ENCODE measurements at places on chromosomes 3 and 15.

GRCh38 chr15:58279106-58279505, 140.9 kb downstream of the AQP9 start:
- no peak for DNase-seq

DNA sequence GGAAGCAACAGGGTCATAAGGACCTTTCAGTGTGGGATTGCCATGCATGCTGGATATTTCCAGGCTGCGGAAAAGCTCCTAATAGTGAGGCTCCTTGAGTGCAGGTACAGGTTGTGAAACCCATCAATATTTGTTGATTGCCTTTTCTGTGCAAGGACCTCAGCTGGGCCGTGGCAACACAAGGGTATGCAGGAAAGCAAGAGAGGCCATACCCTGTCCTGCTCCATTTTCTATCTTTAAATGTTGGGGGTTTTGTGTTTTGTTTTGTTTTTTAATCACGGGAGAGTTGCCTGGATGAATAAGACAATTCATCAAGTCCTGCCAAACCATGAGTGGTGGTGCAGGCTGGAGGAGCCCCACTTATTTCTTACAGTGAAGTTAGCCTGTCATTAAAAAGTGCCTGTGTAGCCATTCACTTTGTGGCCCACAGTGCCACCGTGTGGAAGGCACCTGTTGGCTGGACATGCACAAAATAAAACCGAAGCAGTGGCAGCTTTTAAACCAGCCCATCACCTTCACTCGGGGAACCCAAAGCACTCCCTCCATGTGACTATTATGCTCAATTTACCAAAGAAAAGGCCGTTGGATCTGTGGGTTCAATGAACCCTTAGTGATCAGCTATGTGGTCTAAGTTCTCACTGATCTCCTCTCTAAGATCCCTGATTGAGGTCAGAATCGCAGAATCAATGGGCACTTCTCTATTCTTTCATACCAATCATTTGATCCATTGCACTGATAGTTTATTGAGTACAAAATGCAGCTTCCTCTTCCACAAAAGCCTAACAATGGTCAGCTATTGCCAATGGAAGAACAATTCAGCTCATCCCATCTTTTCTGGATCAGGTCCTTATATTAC, 42.2 kb downstream of the CLDN18 start:
- DNase-seq, result no peak

GRCh38 chr3:124201786-124202185, 209.9 kb upstream of the ROPN1 start:
- no peak for DNase-seq

GRCh38 chr3:143171141-143171980, 51.8 kb downstream of the CHST2 start:
- no peak for DNase-seq

DNA sequence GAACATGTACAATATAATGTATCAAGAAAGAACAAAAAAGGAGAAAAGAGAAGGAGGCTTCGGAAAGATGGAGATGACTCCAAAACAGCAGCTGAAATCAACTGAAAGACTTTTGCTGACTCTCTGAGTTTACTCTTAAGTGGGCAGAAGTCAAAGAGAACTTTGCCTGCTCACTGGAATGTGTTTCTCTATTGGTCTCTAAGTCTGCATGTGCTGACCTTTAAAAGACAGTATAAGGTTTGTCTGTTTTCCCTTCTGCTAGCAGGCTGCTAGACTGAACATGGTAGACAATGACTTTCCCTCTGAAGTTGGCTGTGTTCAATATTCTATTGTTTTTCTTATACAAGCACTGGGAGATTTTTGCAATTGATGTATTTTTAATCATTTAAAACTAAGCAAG, 7.2 kb upstream of the MAP4 start:
- no peak for DNase-seq

- no peak for DNase-seq
These were observed 489.2 kb downstream of the FGF12 start for GRCh38 chr3:192237992-192238608.

GRCh38 chr15:41885841-41886240, 8.0 kb downstream of the SPTBN5 start:
- DNase-seq, result no peak

DNA sequence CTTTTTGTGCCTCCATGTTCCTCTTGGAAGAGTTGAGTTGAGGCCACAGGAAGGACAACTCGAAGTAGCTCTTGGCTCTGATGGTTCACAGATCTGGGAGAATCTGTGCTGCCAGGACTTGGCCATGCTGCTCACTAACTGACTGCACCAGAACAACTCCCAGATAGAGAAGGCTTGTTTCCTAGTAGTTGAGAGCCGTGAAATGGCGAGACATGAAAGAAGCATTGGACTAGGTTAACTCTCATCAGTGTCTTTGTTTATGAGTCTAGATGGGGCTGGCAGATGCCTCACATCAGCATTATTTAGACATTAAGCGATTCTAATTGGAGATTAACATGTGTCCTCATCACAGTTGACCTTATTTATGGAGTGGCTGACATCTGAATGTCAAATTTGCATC, 92.9 kb upstream of the AGBL1 start:
- no peak for DNase-seq

- no peak for DNase-seq
These were observed 152.8 kb downstream of the TIGIT start for GRCh38 chr3:114446600-114446999.

- no peak for DNase-seq
These were observed 72.1 kb upstream of the SETMAR start for GRCh38 chr3:4231041-4231440.

GRCh38 chr15:69013726-69014406, 629 bp upstream of the NOX5 start:
- DNase-seq, result no peak

GRCh38 chr3:189792046-189792929, 161.1 kb downstream of the TP63 start:
- no peak for DNase-seq

DNA sequence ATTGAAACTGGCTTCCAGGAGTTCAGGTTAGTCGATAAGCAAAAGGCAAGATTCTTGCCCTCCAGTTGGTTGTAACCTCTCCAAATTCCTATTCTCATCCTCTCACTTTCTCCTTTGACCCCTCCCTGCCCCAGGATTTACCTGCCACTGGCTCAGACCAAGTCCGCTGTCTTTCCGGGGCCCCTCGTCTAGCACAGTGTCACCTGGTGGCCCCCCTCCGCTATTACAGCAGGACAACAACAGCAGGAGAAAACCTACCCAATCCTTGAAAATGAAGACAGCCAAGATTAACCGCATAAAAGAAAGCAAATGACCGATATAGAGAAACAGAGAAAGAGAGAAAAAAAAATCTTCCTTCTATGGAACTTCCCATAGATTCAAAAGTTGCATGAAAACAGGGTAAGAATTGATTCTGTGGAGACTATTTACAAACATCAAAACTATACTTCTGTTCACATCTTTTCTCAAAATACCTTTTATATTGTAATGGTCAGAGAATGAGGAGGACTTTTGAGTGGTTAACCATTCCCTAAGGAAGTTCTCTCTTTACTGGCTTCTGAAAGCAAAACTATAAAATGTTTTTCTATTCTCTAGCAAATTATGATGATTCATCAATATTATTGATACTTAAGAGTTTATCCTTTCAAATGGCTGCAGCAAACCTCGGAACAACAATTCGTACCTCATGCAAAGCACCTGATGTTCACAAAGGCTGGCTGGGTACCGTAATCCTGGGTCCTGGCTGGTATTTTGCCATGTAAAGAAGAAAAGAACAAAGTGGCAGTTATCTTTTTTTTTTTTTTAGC, 10.0 kb upstream of the ST8SIA2 start:
- DNase-seq, result no peak

DNA sequence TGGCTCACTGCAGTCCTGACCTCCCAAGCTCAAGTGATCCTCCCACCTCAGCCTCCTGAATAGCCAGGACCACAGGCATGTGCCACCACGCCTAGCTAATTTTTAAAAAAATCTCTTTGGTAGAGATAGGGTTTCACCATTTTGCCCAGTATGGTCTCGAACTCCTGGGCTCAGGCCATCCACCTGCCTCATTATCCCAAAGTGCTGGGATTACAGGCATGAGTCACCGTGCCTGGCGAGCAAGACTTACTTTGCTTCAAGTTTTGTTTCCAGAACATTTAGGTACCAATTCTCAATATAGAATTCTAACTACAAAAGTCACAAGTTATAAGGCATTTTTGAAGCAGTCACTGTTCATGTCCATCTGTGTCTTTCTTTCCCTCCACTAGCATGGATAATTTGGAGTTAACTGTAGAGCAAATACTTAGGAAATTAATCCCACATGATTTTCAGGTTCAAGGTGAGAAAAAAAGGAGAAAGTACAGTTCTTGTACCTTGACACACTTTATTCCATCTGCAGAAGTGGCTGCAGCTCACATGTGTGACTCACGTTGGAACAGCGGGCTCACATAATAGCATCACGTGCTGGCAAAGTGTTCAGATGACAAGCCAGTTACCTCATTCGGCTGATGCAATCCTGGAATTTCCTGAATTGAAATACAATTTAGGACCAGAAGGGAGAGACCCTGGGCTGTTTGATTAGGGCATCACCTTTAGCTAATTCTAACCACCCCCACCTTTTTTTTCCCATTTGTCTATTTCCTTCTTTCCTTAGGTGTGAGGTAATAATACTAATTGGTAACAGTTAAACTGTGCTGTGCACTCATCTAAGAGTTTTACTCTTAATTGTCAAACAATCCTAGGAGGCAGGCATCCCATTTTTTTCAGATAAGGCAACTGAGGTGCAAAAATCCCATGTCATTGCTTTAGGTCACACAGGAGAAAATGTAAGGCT, 46.9 kb upstream of the NEDD4 start:
- no peak for DNase-seq

- no peak for DNase-seq
These were observed 111.5 kb downstream of the SEMA5B start for GRCh38 chr3:122916084-122916483.

GRCh38 chr15:45604326-45604725, 17.1 kb downstream of the BLOC1S6 start:
- no peak for DNase-seq

DNA sequence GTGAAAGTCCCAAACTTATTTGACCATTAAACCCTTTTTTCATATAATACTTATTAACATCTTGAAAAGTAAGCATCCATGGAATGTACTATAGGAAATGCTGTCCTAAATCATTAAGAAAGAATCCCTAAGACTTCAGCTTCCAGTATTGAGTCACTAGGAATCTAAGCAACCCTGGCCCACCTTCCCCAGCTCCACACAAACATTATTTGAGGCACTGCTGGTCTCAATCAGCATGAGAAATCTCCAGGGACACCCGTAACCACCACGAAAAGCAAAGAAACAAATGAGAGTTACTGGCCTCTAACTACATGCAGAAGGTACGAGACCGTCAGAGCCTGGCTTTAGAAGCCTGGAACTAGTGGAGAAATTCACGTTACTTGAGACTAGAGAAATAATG, 68.2 kb downstream of the POLQ start:
- DNase-seq, result no peak

GRCh38 chr3:49158103-49158709, 7.9 kb downstream of the CCDC71 start:
- peak; percentile 49 for DNase-seq

DNA sequence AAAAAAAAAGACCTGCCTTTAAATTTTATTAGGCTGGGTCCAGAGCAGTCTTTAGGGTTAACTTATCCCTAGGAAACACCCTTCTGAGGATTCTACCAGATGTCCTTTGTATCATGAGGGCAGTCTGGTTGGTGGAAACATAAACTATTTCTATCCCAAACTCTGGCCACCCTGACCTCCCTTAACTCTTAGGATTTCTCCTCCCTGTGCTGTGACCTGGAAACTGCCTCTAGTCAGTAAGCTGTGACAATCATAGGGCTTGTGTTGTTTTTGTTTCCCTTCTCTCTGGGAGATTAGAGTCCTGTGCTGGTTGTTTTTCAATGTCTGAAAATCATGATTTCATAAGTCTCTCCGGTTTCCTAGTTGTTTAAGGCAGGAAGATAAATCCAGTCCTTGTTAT, 78.1 kb downstream of the TNFAIP8L3 start:
- DNase-seq, result no peak
